ENCODE measurements at places on chromosomes 1 and 21. TPM values are rescaled to one million over a fixed set of nuclear protein-coding genes. Genes with fewer than 3 reads are reported as not detected.

BCAN gene
- not detected for total RNA-seq

ADCY10 gene
- total RNA-seq: 0.05 TPM

PLA2G2E gene
- not detected for total RNA-seq

HYI gene
- 51.4 TPM for total RNA-seq

TNFRSF9 gene
- 1.2 TPM for total RNA-seq

SDC3 gene
- total RNA-seq: 55.7 TPM

AP4B1 gene
- 31.0 TPM for total RNA-seq

TRIM63 gene
- total RNA-seq: not detected

KCNK1 gene
- 10.8 TPM for total RNA-seq

HSPB7 gene
- 5.9 TPM for total RNA-seq

MAP10 gene
- 1.8 TPM for total RNA-seq

VAV3 gene
- total RNA-seq: not detected

OR2L8 gene
- not detected for total RNA-seq

FOXO6 gene
- total RNA-seq: not detected

NPL gene
- total RNA-seq: 1.2 TPM

FCRL2 gene
- not detected for total RNA-seq

ADAM15 gene
- 61.5 TPM for total RNA-seq

MRPL55 gene
- 43.6 TPM for total RNA-seq

SPRR2B gene
- total RNA-seq: not detected

RGL1 gene
- 19.4 TPM for total RNA-seq

PRAMEF17 gene
- not detected for total RNA-seq

HCRTR1 gene
- 0.14 TPM for total RNA-seq

PADI4 gene
- not detected for total RNA-seq

CDK18 gene
- total RNA-seq: 0.89 TPM

TACSTD2 gene
- total RNA-seq: 0.18 TPM

TSACC gene
- not detected for total RNA-seq

GPR161 gene
- total RNA-seq: 29.0 TPM

MRPS6 gene
- 11.9 TPM for total RNA-seq

MROH7 gene
- under 0.01 TPM for total RNA-seq

AK4 gene
- total RNA-seq: 42.5 TPM

FCGR1A gene
- not detected for total RNA-seq

USH2A gene
- not detected for total RNA-seq

LCE1E gene
- total RNA-seq: 0.42 TPM

PEAR1 gene
- 13.6 TPM for total RNA-seq

CIART gene
- total RNA-seq: 4.8 TPM

C1orf52 gene
- total RNA-seq: 29.8 TPM

TMPRSS15 gene
- not detected for total RNA-seq

NID1 gene
- 62.6 TPM for total RNA-seq

PRKAA2 gene
- total RNA-seq: 0.89 TPM

ADORA1 gene
- 5.7 TPM for total RNA-seq
